ENCODE measurements at places on chromosomes 3 and 15.

DNA sequence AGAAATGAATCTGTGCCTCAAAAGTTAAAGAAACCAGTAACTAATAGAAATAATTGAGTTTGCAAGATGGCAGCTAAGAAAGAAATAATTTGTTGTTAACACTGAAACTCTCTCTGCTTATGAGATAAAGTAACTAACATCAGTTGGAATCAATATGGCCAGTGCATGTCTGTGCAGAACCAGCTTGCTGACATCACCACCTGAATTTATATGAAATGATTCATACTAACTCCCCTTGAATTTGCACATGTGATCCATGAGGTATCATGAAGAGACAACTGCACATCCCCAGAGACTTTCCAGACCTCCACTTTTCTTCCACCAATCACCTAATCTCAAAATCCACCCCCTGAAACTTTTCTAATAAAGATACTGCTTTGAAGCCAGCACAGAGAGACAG lies 10.3 kb upstream of the SLC25A38 start:
- no peak for DNase-seq

GRCh38 chr15:52349052-52349700 lies 53.6 kb upstream of the MYO5C start:
- no peak for DNase-seq

DNA sequence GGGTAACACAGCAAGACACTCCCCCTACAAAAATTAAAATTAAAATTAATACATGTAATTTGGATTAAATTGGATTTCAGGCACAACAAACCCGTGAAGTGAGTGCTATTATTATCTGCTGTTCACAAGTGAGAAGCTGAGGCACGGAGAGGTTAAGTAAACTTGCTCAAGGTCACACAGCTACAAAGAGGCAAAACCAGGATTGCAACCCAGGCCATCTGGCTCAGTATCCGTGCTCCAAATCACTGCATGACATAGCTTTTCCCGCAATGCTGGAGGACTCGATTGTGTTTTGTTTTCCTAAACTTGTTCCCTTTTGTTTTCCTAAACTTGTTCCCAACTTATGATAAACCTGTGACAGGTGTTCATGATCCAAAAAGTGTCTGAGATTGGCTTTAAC lies 19.9 kb upstream of the C15orf39 start:
- DNase-seq, result no peak

- no peak for DNase-seq
Measured at GRCh38 chr15:48409623-48410022, 78.4 kb downstream of the DUT start.

DNA sequence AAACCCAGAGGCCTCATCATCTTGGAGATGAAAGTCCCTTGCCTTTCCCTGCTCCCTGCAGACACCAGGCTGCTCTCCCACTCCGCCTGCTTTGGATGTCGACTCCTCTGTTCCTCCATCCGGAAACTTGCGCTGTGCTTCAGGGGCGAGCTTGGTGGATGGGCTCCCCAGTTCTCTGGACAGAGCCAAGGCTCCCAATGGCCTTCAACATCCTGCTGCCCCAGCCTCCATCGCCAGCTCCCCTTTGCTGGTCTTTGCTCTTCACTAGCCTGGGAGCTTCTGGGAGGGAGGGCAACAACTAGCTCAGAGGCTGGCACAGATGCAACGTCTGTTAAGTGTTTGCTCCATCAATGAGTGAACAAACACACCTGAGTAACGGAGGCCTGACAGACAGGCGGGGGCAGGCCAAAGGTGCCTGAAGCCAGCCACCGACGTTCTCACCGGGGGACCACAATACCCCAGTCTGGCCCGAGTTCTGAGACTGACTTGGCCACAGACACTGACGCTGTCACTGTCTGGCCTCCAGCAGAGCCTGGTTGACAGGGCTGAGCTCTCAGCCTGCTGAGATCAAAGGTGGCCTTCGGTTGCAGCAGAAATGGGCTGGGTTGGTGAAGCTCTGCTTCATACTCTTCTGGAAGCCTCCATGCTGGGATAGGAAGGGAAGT lies 39.0 kb downstream of the RGMA start:
- DNase-seq, result no peak

DNA sequence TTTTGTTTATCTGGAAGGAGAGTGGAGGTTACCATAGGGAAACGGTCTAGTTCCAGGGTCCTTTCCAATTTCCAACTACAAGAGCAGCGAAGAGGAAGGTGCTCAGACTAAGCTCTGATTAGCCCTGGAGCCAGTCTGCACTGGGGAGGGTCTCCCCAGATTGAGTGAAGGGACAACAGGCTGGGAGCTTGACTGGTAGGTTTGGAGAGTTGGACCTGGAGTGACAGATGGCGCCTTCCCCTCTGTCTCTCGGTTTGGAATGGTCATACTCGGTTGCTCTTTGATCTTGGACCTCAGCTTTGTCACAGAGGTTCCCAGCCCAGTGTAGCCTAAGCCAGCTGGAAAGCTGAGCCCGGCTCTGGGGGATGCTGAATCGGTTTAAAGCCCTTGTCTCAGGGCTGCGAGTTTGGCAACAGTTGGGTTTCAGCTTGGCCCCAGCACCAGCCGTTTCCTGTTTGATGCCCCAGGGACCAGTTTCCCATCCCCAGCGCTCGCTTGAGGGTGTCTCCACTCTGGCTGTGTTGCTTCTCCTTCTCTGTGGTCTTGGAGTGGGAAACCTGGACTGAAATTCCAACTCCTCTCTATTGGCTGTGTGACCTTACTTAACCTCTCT lies 53.1 kb upstream of the ULK4 start:
- peak; percentile 73 for DNase-seq

DNA sequence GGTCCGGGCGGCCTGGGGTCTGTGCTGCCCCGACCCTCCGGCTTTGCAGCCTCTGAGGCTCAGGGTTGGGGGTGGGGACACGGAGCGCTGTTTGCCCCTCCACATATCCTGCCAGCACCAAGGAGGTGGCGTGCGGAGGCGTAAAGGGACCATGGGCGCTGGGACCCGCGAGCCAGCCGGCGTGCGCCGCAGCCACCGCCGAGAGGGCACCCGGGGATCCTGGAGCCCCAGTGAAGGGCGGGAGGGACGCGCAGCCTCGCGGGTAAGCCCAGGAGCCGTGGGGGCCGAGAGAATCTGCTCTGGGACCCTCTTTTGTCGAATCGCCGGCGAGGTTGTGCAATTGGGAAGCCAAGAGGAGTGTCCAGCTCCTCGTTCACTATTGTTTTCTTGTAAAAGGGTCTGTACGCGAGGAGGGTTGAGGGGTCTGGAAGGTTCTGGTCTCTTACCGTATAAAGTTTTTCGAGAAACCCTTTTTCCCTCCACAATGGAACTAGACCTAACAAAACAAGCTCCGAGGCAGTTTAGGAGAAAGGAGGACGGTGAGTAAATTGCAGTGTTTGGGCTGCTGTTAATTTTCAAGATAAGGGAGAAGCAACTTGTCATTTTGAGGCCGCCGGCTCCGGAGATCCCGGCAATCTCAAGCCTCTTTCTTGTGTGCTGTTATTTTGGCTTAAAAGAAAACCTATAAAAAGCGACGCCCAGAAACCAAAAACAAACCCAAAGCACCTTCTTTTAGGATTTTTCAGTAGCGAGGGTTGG lies 29.9 kb upstream of the ST3GAL6 start:
- peak; percentile 39 for DNase-seq

- DNase-seq, result no peak
Measured at GRCh38 chr15:89836267-89837133, 21.8 kb upstream of the ANPEP start.

DNA sequence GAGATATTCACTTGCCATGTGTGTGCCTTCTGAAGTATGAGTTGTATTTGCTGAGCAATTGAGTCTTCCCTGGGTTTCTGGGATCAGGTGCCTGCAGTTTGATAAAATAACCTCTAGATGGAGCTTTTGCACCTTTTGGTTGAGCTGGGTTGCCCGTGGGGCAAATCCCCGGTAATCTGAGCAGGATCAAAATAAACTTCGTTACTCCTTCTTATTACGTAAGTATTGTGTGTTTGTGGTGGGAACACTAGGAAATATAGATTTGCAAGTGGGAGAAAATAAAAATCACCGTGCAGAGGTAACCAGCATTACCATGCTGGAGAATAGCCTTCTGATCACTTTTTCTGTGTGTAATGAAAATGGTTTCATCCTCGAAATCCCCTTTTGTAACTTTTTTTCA lies 277.4 kb upstream of the NR2E3 start:
- DNase-seq, result no peak

DNA sequence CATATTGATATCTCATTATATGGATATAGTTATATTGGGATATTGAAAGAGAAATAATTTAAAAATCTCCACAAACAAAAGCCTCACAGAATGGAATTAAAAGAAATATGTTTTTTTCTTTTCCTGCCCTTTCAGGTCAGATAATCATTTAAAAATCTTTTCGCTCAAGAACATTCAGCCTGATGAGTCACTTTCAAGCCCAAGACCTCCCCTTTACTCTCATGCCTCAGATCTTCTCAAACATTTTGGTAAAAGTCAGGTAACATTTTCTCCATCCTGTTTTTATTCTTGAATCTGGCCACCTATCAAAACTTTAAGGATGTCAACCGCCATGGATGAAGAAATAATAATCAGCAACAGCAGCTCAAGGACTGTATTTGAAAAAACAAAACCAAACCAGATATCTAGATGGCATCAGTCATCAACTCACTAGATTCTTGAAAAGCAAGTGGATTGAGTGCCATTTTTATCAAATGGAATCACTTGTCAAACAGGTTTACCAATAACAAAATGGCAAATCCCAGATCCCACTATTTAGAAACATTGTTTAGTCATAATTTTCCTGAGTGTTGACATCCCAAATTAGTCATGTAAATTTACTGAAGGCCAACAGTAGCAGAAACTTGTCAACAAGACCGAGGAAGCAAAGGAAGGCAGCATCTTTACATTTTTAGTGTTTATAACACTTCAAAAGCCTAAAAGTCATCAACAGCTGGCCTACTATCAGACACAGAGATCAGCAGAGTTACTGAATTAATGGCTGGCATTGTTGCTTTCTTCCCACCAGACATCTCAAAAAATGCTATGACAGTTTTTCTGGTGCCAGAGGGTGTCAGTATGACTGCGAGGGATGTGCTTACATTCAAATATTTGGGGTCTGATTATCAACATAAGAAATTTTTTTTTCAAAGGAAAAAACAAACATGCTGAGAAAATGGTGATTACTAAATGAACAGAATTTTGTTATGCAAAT lies 444.7 kb downstream of the MAGI1 start:
- DNase-seq, result no peak

DNA sequence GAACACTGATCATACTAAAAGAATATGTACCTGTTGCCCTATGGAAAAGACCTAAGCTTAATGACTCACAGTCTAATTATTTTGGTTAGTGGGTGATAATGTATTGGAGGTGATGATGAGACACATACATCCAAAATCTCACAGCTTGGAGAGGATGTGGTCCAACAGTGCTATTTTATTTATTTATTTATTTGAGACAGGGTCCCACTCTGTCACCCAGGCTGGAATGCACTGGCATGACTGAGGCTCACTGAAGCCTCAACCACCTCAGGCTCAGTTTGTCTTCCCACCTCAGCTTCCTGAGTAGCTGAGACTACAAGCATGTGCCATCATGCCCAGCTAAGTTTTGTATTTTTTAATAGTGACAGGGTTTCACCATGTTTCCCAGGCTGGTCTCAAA lies 35.0 kb downstream of the LPP start:
- no peak for DNase-seq

GRCh38 chr15:43538091-43538490 lies 20.7 kb downstream of the MAP1A start:
- no peak for DNase-seq

DNA sequence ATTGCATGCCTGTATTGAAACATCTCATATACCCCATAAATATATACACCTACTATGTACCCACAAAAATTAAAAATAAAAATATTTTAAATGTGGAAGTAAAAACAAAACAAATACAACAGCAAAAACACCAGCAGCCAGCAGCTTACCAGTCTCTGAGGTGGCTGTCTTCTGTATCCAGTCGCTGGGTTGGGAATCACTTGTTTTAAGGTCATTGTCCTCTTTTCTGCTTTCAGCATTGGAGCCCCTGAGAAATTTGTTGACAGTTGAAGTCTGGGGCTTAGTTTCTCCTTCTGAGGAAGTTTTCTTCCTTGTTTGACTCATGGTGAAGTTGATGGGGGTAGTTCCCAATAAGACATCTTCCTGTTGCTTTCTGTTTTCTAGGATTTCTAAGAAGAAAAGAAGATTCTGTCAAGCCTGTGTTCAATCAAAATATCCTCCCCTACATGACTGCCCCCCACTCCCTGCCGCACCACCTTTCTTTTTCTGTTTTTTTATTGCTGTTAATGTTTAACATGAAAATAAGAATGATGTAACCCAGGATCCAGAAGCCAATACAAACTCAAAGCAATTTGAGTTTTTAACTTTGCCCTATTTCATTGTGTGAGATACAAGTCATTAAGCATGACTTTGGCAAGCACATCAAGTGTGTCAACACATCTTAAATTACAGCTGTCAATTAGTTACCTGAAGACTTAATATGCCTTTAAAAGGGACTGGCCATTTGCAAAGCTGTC lies at the start of gene LRRC31:
TSS of gene LRRC31 (minus strand) at position 452 of the 737 bp plus-strand sequence. CDS start at position 324, 128 bp downstream.
- no peak for DNase-seq

GRCh38 chr3:157786211-157786610 lies 283.0 kb upstream of the VEPH1 start:
- no peak for DNase-seq

- DNase-seq, result no peak
Measured at GRCh38 chr3:36893826-36894225, 51.0 kb downstream of the TRANK1 start.

DNA sequence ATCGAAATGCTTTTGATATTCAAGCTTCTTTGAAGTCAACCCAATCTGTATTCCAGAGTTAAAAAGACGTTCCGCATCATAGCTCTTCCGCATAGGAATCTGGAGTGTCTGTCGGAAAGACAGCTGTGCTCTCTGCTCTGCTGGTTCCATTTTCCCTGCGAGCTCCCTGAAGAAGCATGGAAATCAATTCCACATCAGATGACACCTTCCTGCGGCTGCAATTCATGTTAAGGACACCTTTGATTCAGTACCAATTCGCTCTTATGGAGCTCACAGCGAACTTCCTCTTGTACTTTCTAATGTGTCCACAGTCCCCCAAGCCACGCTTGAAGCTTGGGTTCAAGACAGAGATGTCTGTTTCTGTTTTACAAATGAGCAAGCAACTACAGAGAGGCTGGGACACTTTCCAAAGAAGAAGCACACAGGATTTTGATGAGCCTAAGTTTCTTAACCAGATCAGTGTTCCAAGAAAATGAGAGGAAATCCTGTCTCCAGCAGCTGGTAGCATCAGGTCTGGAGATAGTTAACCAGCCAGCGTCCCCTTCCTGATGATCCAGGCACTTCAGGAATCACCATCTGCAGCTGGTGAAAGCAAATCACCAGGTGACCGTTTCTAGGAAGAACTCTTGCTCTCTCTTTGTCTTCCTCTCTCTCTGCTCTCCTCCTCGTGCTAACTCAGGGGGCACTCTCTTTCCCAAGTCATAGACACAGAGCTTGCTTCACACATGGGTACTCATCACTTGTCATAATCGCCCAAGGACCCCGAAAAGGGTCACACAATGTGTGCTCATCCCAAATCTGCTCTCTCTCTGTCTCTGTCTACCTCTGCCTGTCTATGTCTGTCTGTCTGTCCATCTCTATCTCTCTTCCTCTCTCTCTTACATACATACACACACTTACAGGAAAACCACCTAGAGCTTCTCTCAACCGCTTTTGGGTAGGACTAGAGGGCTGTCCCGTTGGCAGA lies 281.8 kb downstream of the FAM43A start:
- no peak for DNase-seq

All from left ventricle myocardium inferior (tissue), 1 donor.